ENCODE measurements at places on chromosomes 7 and 10.

DNA sequence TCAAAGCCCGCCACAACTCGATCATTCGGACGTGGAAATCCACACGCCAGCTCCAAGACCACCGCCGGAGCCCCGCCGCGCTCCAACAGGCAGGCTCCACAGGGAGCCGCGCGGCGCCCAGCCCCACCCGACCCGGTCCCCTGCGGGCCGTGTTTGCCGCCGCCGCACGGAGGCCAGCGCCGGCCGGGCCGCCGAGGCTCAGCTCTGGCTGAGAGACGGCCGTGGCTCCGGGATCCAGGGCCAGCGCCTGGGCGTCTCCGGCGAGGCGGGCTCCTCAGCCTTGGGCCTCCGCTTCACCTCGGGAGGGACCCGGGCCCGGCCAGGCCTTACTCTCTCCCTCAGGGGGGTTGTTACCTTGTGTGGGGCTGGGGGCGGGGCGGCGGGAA, 333 bp downstream of the SMNDC1 start:
- DNase-seq, result no peak

- DNase-seq, result no peak
Observed at GRCh38 chr7:139169816-139170215, 60.3 kb upstream of the ZC3HAV1 start.

GRCh38 chr7:121023683-121024511, 35.4 kb downstream of the CPED1 start:
- no peak for DNase-seq

DNA sequence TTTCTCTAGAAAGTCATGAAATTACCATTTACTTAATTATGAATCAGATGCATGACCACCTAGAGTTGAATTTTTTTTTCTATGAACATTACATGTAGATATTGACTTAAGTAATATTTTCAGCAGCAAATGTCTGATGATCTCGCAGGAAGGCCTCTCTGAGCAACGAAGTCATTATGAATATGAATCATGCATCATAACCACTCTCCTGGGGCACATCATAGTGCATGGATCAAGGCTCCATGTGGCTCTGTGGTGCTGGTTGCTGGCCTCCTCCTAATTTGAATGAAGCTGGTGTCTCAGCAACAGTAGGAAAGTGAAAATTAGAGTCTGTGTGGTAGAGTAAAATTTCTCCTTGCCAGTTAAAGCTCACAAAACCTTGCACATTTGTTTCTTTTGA, 121.4 kb upstream of the INHBA start:
- no peak for DNase-seq

- DNase-seq, result no peak
Observed at GRCh38 chr10:34195364-34196057, 619.6 kb downstream of the PARD3 start.

DNA sequence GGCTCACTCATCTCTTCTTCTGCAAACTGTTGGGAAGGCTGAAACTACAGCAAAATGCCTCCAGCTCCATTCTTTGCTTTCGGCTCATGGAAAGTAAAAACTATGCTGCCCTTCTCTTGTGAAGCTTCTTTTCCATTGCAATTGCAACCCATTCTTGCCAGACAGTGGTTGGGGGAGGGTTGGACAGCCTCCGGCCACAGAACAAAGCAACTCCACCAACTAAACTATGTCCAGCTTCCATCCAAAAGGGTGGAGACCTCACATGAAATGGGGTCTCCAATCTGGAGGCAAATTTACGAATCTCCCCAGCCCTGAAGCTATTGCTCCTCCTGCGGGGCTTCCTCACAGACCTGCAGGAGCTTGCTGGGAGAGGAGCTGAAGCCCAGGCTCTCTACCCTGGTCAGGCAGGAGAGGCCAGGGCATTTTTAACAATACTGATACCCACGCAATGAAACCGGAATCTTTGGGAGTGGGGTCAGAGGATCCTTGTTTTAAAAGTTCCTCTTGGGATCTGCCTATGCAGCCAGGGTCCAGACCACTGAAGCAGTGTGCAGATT, 549 bp downstream of the GPNMB start:
- no peak for DNase-seq

- no peak for DNase-seq
Observed at GRCh38 chr10:129074939-129075338, 392.1 kb upstream of the MGMT start.

DNA sequence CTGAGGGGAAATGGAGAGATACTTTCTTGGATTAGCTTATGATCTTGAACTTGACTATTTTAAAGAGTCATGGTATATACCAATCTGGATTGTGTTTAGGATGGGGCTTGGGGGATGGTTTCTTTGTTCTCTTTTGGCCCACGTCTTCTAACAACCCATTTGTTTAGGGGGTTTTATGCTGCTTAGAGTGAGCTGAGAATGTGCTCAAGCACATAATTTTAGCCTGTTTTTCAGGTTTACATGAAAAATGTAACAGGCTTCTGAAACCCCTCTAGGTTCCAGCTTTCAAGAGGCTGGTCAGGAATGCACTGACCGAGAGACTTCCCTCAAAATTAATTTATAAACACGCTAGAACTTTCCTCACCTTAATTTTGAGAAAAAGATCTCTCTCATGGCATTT, 94.3 kb downstream of the AUTS2 start:
- DNase-seq, result no peak

- DNase-seq, result no peak
Observed at GRCh38 chr10:7945034-7945433, 109.5 kb upstream of the GATA3 start.

GRCh38 chr10:5079836-5080235, 14.4 kb upstream of the AKR1C3 start:
- no peak for DNase-seq

GRCh38 chr7:66150471-66150870, 35.8 kb downstream of the CRCP start:
- no peak for DNase-seq

DNA sequence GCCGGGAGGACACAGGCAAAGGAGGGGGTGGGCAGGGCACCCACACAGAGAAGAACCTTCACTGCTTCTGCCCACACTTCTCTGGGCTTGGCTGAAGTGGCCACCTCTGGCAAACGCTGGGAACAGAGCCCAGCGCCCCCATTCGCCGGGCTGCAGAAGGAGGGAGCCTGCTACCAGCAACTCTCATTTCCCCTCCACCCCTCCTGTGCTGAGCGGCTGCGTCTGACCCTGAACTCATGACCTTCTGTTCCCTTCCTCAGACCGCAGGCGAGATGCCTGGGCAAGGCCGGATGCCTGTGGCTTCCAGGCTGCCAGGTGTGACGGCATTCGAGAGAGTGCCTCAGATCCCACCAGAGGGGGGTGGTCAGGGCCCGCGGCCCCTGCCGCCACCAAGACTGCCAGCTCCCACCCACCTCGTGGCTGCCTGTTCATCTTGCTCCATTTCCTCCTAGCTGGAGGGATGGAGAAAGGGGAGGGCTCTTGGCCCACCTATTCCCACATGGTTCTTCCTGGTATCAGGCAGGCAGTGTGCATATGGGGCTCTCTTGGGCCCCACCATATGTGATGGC, 19.8 kb downstream of the DNAJB12 start:
- DNase-seq, result peak; percentile 100

DNA sequence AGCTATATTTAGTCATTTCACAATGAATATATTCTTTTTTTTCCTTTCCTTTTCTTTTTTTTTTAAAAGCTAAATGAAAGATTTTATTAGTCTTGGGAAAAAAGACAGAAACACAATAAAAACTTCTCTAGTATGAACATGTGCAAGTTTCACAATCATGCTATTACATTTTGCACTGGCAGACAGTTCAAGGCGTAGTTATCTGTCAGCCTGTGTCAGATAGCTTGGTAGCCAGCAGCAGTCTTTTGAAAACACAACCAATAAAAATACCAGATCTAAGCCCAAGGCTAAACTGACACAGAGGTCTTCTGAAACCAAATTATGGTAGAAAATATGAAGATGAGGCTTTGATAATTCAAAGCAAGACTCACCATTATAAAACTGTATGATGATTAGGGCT, 205.8 kb upstream of the TEX47 start:
- no peak for DNase-seq

GRCh38 chr7:35826751-35827150, 25.9 kb downstream of the SEPTIN7 start:
- no peak for DNase-seq

GRCh38 chr10:129523723-129524316, 56.8 kb downstream of the MGMT start:
- DNase-seq, result no peak

GRCh38 chr10:122243550-122243949, 27.5 kb upstream of the BTBD16 start:
- DNase-seq, result no peak

GRCh38 chr7:35777121-35777520, 23.7 kb upstream of the SEPTIN7 start:
- DNase-seq, result no peak

- DNase-seq, result no peak
Observed at GRCh38 chr7:50312250-50313162, 8.0 kb downstream of the IKZF1 start.

DNA sequence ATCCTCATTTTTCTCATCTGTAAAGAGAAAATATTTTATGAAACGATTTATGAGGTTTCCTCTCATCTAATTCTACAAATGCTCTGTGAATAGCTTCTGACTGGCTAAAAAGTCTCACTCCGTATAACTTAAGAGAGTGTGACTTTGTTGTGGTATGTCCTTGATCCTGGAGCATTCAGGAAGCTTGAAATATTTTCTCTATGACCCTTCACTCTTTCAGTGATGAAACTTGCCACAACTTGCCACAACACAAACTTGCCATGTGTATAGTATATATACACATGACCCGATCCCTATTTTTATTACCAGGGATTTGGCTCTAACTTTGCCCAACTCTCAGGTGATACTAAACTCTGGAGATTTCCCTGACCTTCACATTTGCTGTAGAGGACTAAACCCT, 74.1 kb downstream of the TES start:
- no peak for DNase-seq
